ENCODE measurements at places on chromosomes 7 and 10.

DNA sequence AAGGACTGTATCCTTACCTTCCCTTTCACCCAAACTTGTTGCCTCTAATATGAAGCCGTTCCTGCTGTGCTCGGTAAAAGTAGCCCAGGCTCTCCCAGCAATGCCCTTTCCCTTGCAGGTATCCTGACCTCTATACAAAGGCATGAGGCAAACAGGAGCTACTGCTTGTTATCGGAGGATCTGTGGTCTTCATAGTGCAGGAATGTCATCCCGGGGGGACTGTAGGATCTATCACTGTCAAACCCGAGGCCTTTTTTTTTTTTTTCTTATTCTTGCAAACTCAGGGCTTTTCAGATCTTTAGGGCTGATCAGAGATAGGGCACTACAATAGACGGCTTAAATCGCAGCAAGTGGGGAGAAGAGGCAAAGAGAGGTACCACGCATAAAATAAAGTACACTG lies 1206.6 kb downstream of the TYW1 start:
- no peak for DNase-seq

GRCh38 chr10:132309471-132309865 lies 1.7 kb upstream of the STK32C start:
- DNase-seq, result no peak

DNA sequence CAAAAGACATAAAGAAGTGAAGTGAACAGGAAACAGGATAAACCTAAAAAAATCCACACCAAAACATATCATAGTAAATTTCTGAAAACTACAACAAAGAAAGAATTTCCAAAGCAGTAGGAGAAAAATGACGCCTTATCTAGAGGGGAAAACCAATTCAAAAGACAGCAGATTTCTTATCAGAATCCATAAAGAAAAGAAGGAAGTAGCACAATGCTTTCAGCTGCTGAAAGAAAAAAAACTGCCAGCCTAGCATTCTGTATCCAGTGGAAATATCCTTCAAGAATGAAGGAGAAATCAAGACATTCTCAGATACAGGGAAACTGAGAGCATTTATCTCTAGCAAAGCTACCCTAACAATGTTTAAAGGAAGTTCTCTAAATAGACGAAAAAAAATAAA lies 37.8 kb downstream of the PDLIM1 start:
- no peak for DNase-seq

DNA sequence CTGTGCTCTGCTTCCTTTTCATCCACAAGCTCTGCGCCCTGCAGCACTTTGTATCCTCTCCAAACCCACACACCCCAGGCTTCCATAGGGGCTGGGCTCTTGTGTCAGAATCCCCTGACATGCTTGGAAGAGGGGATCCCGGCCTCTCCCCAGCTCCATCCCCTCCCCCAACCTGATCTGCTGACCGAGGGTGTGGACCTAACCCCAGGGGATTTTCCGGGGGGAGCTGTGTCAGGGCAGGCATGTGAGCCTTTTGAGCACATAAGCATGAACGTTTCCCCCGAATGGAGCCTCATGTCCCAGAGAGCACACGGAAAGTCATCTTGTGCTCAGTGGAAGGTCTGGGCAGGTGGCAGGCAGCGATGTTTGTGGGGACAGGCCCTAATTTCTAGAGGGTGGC lies 17.7 kb downstream of the GPR26 start:
- DNase-seq, result no peak

- DNase-seq, result no peak
Observed at GRCh38 chr7:2958416-2959102, 85.1 kb downstream of the CARD11 start.

DNA sequence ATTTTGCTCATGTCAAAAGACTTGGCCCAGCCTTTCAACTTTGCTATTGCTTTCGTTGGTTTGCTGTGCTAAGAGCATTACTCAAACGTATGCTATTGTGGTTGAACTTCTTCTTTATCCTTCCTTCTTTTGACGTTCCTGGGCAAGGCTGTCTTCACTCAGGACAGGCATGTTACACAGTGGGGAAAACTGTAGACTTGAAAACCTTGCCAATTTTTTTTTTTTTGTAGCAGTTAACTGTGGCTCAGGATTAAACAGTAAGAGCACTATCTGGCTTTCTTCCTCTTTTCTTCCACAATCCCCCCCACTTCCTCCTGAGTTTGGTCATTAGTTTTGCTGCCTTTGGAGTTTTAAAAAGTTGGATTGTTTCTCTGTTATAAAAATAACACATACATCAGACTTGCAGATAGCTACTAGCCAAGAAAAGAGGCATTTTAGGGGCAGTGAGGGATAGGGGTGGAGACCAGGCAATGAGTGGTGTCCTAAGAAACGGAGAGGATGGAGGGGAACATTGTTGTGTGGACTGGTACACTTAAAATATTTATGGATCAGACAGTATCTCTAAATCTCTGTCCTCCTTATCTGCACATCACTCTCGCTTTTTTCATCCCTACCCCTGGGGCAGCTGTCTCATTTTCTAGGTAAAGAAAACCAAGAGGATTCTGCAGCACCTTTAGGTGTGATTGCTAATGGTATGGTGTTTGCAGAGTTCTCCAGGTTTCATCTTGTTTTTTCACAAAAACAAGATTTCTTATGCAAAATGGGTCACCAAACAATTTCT lies 181.7 kb downstream of the LRMDA start:
- DNase-seq, result peak; percentile 94

GRCh38 chr7:139897422-139898090 lies 68.5 kb downstream of the TBXAS1 start:
- no peak for DNase-seq

GRCh38 chr7:137006293-137006692 lies 137.8 kb downstream of the CHRM2 start:
- peak; percentile 52 for DNase-seq

DNA sequence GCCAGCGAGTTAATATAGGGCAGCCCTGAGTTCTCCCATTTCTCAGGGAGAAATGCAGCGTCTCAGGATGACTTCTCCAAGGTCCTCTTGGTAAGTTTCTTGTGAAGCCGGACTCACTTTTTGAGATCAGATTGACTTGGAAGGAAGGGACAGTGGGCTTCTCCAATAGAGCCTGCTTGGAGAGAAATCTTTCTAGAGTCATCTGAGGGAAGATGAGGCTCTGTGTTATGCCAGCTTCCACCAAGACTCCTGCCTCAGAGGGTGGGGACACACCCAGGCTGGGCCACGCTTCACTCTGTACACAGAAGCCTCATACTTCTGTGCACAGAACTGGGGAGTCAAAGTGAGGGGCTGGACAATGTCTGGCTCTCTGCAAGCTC lies 5.6 kb downstream of the C10orf105 start:
- DNase-seq, result peak; percentile 45

DNA sequence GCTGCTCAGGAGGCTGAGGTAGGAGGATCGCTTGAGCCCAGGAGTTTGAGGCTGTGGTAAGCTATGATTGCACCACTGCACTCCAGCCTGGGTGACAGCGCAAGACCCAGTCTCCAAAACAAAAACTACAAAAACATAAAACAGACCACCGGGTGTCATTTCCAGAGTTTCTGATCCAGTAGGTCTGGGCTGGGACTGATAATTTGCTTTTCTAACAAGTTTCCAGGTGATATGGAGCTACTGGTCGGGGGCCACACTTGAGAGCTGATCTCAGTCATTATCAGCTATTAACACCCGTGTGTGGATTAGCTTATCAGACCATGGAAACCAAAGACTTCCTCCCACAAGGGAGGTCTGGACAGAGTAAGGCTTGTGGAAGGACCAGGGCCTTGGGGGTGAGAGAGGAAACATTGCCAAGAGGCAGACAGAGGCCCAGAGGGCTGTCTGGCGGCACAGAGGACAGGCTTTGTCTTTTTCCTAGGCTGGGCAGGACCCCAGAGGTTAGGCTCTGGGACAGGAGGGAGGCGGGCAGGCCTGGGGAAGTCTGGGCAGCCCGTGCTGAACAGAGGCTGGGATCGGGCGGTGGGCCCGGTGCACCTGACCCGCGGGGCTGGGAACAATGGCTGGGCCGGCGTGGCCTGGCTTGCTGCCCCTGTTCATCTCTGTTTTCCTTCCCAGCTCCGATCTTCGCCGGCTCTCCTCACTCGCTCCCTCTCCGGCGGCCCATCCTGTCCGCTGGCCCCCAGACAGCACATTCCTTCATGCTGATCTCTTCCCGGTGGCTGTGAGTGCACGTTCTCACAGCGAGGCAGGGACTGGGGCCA lies 25.2 kb downstream of the TMEM270 start:
- DNase-seq, result peak; percentile 85

- no peak for DNase-seq
Observed at GRCh38 chr7:158419238-158419785, 168.3 kb downstream of the PTPRN2 start.

GRCh38 chr7:34333925-34334324 lies 324.1 kb upstream of the NPSR1 start:
- no peak for DNase-seq

All from umbilical cord (tissue), 2 donors.